ENCODE measurements at places on chromosomes 12 and 14.

GRCh38 chr12:52949413-52950331 is 754 bp downstream of the KRT18 start:
- DNase-seq = peak; percentile 51

DNA sequence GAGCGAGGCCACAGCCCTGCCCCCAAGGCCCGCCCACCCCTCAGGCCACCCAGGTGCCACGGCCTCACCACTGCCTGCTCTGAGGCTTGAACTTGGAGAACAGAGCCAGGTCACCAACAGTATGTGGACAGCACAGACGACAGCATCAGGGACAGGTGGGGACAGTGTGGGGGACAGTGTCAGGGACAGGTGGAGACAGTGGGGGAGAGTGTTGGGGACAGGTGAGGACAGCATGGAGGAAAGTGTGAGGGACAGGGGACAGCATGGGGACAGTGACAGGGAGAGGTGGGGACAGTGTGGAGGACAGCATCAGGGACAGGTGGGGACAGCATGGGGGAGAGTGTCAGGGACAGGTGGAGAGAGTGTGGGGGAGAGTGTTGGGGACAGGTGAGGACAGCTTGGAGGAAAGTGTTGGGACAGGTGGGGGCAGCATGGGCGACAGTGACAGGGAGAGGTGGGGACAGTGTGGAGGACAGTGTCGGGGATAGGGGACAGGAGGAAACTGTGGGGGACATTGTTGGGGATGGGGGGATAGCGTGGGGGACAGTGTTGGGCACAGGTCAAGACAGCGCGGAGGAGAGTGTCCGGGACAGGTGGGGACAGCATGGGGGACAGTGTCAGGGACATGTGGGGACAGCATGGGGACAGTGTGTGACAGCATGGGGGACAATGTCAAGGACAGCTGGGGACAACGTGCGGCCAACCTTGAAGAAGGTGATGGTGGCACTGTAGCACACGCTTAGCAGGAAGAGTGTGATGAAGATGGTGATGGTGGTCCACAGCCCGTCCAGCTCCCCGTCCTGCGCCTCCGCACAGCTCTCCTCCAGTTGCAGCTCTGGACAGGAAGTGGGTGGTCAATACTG is 114.9 kb downstream of the TMEM121 start:
- DNase-seq = no peak

GRCh38 chr14:91332986-91333649 is 84.5 kb downstream of the CCDC88C start:
- DNase-seq = no peak

DNA sequence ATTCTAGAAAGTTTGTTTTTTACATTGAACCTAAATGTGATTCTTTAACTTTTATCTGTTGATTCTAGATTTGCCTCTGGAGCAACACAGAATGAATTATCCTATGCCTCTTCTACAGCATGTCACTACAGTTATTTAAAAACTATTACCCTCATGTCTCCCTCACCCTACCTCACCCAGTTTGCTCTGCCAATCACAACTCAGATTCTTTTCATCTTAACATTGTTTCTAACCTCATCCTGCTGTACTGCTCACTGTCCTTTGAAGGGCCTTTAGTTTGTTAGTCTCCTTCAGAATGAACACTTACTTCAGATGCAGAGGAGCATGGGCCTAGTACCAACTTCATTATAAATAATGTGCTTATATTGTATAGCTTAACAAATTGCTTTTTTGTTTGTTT is 21.5 kb downstream of the YLPM1 start:
- no peak for DNase-seq

DNA sequence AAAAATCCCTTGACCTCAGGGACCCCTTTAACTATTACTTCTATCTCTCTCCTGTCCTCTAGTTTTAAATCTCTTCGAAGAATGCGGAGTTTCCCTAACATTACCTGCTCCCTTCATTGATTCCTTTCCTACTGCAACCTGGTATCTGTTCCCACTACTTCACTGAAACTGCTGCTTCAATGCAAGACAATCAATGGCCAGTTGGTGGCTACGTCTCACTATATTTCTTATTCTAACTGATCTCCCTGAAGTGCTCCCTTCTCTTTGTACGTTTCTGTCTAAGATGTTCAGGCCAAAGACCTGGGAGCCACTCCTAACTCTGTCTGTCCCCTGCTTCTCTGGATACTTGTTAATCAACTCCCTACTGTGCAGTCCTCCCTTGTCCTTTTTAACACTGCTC is 10.3 kb upstream of the KCNA1 start:
- peak; percentile 3 for DNase-seq

DNA sequence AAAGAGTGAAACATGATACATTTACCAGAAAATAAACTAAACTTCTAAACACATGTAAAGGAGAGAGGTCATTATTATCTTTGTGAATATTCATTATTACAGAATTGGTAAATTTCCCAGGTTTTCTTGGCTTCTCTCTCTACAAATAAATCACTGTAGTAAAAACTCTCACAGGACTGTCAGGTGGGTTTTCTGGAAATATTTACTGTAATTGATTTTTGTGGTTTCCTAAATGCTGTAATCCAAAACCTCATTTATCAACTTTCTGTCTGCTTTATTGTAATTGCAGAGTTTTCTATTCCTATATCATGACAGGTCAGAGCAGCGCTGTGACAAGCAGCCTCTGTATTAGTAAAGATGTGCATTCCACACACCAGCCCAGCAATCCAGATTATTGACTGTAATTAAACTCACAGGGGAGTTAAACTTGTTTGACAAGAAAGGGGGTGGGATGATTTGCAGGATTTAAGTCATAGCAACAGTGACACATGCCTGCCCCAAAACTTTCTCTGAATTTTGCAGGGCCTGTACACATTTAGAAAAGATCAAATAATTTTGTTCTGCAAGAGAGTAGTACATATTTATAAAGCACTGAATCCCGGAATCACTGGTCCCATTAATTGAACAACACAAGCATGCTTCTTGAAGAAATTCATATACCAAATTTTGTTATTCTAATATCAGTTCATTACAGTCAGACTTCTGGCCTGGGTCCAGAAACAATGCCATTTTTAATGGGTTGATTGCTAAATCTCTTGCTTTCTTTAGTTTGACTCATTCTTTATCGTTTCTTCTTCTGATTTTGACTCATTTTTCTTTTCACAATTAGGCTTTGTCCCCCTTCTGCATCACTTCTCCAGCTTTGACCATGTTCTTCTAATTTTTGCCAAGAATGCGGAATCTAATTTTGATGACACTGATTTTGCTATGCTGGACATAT is 42.2 kb downstream of the PTPRO start:
- no peak for DNase-seq

DNA sequence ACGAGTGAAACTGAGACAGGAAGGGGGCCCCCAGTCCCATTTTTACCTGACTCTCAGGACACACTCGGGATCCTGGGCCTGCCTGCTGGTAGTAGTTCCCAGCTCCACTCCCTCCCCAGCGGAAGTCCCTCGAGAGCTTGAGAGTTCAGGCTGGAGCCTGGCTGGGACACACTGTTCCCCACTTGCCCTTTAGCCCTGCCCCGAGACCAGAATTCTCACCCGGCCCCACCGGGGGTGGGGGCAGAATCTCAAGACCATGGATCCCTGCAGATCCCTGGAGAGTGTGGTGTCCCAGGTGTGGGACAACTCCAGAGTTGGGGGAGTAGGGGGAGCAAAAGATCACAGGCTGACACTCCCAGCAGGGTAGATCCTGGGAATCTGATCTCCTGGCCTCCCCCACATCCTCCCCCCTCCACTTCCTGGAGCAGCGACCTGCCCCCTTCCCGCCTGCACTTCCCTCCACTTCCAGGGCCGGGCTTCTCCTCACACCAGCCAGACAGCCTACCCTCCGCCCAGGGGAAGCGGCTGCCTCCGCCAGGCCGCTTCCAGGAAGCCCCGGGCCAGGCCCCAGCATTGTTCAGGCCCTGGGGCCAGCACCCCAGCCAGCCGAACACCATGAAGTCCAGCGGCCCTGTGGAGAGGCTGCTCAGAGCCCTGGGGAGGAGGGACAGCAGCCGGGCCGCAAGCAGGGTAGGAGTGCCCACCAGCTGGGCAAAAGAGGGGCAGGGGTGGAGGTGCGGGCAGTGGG is at the start of gene TNS2:
Gene TNS2 (plus strand): TSS at position 495 of the 748 bp plus-strand sequence. CDS start 121 bp downstream, at position 616.
- no peak for DNase-seq

Measured in hematopoietic multipotent progenitor cell treated with erythropoietin and hydrocortisone succinate and interleukin-3 and kit ligand, for 8 days (in vitro differentiated cells).